ENCODE measurements at places on chromosomes 3 and 15.

DNA sequence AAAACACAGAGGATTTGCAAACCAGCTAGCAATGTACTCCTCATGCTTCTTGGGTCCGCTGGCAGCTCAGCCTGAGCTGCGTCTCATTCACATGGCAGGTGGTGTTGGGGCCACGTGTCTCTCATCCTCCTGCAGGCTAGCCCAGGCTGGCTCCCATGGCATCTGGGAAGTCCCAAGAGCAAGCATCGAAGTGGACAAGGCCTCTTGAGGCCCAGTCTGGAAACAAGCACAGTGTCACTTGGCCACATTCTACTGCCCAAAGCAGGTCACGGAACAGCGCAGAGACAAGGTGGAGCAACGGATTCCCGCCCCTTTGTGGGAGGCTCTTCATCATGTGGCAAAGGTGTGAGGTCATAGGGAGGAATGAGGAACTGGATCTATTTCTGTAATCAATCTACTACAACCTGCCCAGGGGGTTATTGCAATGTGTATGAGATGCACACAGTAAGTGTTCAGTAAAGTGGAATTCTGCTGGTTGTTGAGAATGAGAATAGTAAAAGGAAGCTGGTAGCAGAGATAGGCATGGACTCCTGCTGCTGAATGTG is 128.3 kb downstream of the TPRA1 start:
- DNase-seq, result no peak

GRCh38 chr3:124456506-124456905 is 273.7 kb upstream of the UMPS start:
- no peak for DNase-seq

GRCh38 chr3:52248816-52249547 is 3.4 kb downstream of the PPM1M start:
- no peak for DNase-seq

DNA sequence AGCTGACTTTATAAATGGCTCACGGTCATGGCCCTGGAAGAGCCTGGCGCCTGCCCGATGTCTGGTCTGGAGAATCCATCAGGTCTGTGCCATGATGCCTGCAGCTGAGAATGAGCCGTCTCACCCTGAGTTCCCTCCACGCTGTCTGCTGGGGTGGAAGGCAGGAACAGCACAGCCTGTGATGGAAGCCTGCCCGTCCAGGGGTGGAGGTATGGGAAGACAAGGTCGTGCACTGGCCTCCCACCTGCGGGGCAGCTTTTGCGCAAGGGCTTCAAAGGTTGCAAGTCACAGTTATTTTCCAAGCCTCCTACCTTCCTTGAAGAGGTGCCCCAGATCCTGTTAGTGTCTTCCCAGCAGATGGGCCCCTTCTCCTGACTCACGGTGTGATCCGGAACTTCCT is 275.5 kb downstream of the FAM43A start:
- DNase-seq, result no peak

DNA sequence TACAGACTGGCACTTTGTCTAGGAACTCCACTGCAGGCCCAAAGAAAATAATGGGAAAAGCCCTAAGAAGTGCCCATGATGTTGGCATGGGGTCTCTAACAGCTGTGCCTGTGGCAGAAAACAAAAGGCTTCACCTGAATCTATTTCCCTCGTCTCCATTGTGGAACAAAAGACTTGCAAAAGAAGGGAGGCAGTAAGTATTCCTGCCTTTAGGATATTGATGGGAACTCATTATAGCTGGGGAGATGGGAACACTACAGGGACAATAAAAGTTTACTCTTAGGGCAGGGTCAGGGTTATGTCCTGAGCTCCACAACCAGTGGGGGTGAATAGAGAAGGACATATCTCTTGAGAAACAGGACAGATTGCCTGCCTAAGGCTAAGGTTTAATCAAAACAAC is 930.6 kb upstream of the EPHA6 start:
- no peak for DNase-seq

DNA sequence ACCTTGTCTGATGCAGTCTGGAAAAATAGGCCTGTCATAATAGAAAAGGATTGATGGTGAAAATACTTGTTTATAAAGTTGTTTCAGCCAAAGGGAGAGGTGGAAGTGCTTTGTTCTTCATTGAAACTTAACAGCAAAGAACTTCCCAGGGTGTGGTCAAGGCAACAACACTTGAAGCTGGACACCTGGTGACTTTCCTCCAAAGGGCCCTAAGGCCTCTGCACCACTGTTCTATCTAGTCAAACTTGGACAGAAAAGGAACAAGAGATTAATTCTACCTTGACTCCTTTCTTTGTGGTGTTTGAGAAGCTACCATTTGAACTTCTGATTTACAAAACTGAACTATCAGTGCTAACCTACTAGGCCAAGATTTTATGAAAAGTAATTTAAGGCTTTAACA is 102.0 kb downstream of the CMSS1 start:
- DNase-seq, result no peak

DNA sequence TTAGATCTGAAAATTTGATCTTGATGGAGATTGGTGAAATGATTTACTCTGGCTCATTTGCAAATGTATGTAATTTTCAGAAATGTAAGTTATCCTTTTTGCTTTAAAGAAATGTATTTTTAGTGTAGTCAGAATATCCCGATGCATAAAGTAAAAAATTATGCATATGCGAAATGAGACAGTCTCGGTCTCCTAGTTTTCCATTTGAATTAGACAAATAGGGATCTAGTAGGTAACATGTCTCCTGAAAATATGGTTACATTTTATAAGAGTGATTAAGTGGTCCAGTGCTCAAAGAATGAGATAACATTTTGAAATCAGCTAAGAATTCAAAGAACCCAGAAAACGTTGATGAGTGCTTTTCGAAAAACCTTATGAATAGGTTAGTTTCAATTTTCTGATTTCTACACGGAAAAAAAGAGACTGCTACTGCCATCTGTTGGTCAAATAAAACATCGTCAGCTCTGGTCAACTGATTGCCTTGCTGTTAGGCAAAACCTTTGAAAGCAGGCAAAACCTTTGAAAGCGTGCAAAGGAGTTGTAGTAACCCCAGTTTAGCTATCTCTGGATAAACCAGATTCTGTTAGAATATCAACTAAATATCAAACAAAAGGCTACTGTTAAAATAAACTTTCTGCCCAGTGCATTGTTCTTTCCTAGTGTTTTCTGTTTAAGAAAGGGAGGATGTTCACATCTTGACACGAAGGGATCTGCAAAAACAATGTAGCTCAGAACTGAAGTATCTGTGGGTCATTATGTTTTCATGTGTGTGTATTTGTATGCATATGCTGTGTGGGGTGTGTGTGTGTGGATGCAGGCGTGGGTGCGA is 59.3 kb upstream of the CHMP2B start:
- DNase-seq, result peak; percentile 0

DNA sequence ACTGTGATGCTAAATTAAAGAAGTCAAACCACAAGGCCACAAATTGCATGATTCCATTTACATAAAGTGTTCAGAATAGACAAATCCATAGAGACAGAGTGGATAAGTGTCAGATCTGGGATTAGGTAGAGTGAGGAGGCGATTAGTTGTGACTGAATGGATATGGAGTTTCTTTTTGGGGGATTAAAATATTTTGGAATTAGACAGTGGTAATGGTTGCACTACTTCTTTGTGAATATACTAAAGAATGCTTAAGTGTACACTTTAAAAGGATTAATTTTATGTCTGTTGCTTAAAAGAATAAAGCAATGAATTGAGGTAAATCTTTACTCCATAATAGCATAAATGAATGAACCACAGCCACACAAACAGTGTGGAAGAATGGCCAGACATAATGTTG is 175.5 kb upstream of the CADM2 start:
- DNase-seq, result no peak

DNA sequence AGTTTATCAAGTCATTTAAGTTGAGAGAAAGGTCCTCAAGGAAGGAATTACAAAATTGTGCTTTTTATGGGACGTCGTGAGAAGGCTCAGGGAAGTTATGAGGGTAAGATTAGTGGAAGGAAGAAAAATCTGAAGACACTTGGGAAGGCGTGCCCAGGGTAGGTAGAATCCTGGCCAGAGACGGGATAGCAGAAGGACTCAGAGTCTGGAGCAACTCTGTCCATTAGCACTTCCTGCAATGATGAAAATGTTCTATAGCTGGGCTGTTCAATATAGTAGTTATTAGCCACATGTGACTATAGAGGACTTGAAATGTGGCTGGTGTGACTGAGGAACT is 271.0 kb upstream of the ZPLD1 start:
- no peak for DNase-seq

DNA sequence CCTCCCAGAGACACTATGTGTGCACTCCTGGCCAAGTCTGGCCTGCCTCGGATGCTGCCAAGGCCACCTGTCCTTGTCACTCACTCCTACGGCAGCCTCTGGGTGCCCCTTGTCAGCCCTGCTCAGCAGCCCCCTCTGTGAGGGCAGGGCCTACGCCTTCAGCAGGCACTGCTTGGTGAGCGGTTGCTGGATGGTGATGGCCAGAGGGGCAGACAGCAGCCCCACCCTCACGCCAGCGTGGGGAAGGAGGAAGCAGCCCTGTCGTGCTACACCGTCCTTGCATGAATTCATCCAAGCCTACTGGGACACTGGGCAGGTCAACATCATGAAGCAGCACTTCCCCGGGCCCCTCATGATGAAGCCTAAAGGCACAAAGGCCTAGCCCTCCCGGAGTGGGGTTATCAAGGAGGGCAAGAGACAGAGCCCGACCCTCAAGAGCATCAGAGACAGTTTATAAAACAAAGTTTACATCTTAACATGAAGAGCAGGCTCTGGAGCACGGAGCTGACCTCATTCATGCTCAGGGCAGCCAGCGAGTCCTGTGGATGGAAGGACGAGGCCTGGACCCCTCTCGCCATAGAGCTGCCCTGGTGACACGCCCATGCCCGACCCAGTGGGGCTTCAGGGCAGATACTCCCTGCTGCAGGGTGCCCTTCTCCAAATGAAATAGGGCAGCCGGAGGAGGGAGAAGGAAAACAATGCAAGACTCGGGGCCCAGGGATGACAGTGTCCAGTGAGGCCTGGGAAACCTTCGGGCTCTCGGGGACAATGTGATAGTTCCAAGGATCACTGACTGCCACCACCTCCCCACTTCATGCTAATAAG is 25.3 kb downstream of the CHDH start:
- no peak for DNase-seq

GRCh38 chr15:82530606-82531379 is 9.5 kb downstream of the RPS17 start:
- DNase-seq, result peak; percentile 52

DNA sequence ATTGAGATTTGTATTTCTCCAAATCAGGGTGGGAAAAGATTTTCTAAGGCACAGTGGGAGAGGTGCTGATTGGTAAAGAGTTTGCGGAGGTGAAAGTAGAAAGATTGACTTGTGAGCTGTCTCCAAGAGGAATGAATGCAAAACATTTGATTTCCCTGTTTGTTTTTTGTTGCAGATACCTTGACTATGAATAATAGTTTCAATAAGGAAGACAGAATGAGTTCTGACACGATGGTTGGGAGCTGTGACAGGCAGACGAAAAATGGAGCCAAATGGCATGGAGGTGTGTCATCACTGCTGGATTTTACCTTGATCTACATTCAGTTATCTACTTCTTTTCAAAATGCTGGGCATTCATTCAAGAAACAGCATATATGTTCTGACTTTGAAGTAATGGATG is 145.1 kb downstream of the NFKBIZ start:
- DNase-seq, result no peak

GRCh38 chr15:72599855-72600464 is 54.5 kb upstream of the GOLGA6B start:
- peak; percentile 17 for DNase-seq

Measured in GM12891 (cell line).